ENCODE measurements at places on chromosomes 4 and X.

DNA sequence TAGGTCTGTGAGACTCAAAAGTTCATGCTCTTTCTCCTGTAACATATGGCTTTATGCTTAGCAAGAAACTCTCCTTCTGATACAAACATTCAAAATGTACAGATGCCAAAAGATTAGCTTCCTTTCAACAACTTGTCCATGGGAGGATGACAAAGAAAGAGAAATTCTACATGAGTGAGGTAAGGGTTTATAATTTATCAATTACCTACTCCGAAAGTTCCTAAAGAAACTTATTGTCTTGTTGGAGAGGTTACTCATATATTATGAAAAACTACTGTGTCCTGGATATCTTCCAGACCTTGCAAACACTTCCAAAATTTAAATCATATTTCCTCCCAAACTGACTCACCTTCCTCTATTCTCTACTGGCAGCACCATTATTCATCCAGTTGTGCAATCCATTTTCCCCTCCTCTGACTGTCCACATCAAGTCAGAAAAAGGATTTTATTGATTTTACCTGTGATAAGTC, 65.1 kb downstream of the ENPEP start:
- DNase-seq = peak; percentile 93

- no peak for DNase-seq
Measured at GRCh38 chrX:153627675-153628111, 19.3 kb upstream of the DUSP9 start.

GRCh38 chrX:20412871-20413486, 146.3 kb upstream of the RPS6KA3 start:
- DNase-seq = no peak

GRCh38 chr4:63233671-63234070, 1175.6 kb downstream of the TECRL start:
- no peak for DNase-seq

DNA sequence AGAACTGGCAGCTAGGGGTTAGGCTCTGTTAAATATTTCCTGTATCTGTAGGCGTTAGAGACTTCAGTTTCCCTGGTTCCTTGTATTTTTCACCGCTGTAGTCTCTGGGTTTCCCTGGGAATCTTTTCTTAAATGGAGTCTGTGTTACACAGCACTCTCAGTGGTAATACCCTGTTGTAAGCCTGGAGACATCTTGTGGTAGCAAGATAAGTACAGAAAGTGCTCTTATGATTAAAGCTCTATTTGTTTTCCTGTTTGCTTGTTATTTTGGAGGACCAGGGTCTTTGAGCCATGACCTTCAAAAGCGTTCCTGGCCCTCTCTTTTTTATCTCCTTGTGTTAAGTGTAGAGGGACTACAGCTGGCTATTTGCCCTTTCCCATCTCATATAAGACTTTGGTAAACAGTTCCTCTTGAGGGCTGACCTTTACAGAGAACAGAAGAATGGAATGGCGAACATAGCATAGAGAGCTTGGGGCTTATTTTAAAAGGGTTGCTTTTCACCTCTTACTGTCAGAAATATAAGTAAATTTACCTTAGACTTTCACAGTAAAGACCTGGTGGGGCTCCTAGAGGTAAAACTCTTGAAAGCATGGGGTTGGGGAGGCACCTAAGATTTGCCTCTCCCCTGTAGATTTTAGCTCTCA, 782.5 kb downstream of the FAT4 start:
- DNase-seq = no peak

GRCh38 chr4:165504184-165504583, 125.4 kb downstream of the CPE start:
- DNase-seq = no peak

DNA sequence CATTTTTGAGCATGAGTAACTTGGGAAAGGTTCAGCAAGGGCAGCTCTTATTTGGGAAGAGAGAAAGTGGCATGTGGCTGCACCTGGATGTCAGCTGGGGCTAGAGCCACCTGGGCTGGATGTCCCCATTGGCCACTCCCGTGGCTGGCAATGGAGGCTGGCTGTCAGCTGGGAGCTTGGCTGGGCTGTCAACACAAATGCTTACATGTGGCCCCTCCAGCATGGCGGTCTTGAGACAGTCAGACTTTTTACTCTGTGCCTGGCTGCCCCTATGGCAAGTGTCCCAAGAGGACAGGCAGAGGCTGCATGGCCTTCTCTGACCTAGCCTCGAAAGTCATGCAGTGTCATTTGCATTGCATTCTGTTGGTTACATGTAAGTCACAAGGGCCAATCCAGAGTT, 99.6 kb downstream of the FAM53A start:
- DNase-seq = no peak

GRCh38 chrX:132063862-132064261, 40.8 kb downstream of the STK26 start:
- DNase-seq = no peak

All from fibroblast of mammary gland (primary cell).